Activated T-cell treated with anti-CD3 and anti-CD28 coated beads, Interleukin-2, amount 50 U/mL, for 1 hour (primary cell): ENCODE measurements at places on chromosomes 6 and 20.
A peak's percentile ranks its signal among the peaks of the same experiment; 100 is the strongest.

GRCh38 chr6:105397987-105398386 is 4.9 kb downstream of the PREP start:
- no peak for DNase-seq

DNA sequence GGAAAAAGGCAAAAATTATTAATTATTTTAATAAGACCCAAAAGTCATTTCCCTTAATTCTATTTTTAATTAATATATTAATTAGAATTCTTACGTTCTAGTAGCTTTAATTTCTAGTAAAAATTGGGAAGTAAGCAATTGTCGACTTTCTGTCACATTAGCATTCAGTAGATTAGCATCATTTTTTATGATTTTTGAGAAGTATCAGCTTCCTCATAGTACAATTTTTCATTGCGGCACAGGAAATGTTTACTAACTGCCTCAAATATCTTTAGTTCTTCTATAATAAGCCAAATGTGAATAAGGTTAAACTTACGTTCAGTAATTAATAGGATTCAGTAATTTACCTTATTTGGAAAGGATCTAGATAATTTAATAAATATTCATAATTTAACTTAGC is 687.4 kb downstream of the EPM2A start:
- no peak for DNase-seq

DNA sequence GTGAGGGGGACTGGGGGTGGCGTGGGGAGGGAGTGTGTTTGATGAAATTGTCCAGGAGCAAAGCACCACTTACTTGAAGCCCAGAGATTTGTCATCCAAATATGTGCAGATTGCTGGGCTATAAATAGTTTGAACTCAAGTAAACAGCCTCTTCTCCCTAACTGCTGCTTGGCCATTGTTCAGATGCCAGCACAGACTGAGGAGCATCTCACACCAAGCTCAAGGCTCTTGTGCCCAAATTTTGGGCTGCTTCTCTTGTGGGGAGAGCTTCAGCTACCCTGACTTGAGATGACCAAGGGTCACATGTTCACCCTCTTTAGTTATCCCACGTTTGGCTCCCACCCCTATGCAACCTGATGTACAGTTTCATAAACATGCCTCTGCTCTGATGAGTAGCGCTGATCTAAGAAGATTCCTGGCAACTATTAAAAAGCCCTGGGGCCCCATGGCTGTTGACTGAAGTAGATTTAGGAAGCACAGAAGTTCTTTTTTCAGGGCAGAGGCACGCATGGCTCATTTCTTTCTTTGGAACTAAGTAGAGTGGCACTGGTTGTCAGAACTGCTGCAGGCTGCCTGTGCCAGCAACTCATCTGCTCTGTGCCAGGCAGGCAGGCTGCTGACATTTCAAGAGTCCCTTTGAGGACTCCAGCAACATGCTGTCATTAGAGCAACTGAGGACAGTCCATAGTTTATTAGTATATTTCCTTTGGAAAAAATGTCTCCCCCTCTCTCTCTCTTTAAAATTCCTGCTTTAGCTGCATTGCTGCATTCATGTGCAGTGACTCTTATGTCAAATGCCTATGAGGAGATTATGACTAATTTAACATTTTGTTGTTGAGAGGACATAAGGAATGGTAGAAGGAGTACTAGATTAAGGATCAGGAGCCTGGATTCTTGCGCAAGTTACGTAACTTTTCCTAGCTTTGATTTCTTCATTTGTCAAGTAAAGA is 9.6 kb upstream of the PKIG start:
- no peak for DNase-seq

DNA sequence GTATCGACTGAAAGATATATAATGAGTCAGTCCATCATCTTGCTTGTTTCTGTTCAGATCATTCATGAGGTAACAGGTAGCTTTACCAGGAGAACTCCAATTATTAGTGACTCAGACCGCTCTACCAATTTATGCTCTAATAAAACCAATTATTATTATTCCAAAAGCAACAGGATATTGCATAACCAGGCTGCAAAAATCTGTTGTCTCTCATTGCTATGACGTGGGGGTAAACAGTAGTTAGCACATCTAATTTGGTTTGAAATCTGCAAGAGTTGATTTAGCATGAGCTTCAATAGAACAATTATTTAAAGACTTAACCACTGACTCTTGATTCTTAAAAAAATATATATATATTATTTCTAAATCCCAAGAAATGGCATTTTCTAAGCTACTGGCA is 90.9 kb upstream of the MAP7 start:
- no peak for DNase-seq

DNA sequence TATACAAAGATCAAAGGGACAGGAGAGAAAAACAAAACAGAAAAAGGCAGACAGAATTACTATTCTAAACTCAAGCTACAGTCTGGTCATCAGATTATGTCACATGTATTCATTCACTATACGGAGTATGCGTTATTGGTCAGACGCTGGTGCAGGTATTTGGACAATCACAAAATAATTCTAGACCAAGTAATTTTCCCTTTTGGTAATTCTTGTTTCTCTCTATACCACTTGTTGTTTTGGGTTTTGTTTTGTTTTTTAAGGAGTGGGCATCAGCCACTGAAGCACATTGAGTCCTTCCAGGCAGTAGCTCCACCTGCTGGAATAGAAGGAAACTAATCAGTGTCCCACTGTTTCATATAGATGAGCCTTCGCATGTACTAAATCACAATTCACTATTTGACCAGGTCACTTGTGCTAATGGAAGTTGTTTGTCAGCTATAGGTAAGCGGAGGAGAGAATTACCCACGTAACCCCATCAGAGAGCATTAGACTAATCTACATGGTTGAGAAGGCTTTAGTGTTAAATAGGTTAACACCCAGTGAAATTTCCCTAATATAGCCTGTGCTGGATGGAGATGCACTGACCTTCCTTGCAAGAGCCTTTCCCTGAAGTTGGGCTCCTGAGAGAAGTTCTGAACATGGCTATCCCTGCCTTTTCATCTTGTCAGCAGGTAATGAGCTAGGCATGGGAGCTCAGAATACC is 77.9 kb downstream of the TNFAIP3 start:
- DNase-seq: no peak

DNA sequence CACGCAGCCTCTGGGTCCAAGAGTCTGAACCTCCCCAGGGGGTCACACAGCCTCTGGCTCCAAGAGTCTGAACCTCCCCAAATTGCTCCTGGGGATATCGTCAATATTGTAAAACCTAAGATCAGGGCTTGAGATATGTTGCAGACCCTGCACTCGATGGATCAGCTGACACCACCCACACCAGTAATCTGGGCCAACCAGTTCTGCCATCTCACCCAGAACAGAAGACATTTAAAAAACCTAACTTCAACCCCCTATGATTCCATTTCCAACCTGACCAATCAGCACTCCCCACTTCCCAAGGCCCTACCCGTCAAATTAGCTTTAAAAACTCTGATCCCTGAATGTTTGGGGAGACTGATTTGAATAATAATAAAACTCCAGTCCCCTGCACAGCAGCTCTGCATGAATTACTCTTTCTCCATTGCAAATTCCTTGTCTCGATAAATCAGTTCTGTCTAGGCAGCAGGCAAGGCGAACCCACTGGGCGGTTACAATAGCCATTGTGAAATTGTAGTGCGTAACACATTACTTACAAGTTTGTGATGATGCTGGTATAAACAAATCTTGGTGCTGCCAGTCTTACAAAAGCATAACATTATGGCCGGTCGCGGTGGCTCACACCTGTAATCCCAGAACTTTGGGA is 32.4 kb upstream of the FAM135A start:
- DNase-seq: no peak

- DNase-seq: peak; percentile 78
These were observed 7.9 kb upstream of the CDSN start for GRCh38 chr6:31128093-31128676.

DNA sequence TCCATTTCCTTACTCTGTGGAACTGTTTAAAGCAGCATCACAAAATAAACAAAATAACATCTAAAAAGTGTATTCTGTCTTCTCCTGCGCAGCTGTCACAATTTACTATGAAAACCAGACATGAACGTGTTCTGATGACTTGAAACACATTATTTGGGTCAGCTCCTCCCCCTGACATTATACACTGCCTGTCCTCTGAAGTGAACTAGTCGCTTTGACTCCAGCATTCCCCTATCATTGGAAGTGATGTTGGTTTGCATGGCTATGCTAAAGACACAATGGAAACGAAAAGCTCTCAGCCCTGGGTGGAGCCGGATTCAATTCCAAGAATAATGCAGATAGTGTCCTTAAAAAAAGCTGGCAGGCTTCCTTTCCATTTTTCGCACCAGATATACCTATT is 125.9 kb downstream of the FYN start:
- DNase-seq: no peak

GRCh38 chr20:50506270-50506579 is 4.0 kb upstream of the PTPN1 start:
- no peak for DNase-seq

GRCh38 chr6:159036673-159037072 is 8.1 kb downstream of the TAGAP start:
- peak; percentile 50 for DNase-seq

DNA sequence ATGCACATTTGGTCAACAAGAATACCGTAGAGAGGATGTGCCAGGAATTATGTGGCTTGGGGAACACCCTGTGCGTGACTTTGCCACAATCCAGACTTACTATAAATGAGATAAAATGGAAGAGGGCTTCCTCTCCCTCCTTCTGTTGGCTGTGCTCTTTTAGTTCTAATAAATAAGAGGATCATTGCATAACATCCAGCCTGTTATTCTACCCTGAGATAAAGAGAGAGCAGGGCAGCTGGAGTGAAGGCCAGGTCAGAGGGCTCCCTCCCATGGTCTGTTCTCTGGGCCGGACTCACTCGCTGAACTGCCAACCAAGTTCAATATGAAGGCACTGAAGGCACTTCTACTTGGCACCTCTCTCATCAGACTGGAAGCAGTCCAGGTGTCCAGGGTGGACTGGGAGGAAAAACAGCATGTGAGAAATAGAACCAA is 91.7 kb downstream of the MTFR2 start:
- no peak for DNase-seq

- no peak for DNase-seq
These were observed 39.2 kb downstream of the FRMD1 start for GRCh38 chr6:168039849-168040248.

DNA sequence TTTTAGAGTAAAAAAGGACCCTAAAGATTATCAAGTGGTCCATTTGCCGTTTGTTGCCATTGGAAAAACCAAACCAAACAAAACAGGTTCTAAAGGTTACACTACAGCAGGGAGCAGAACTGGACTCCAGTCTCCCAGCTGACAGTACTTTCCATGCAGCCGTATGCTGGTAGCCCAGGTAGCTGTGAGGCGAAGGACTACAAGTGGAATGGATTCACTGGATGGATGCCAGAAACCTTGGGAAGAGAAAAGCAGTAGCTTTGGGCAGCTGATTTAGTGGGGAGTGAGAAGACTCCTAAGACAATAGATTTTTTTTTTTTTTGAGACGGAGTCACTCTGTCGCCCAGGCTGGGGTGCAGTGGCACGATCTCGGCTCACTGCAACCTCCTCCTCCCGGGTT is 88.3 kb downstream of the SASH1 start:
- no peak for DNase-seq

GRCh38 chr6:14876778-14877613 is 368.9 kb upstream of the JARID2 start:
- DNase-seq: peak; percentile 23

DNA sequence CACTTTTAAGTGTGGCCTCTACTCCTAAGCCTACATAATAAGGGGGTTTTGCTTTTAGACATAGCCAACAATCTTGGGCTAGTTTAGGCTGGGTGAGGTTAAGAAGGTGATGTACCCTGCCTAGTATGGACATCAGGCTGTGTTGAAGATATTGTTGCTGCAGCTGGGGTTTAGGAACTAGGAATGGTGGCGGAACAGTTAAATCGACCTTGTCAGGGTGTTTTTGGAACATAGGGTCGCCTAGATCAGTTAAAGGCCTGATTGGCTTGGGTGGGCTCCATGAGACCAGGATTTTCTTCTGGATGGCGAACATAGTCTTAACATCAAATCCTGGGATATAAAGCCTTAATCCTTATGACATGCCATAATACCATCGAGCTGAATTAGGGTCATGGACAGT is 156.1 kb downstream of the TRIM27 start:
- no peak for DNase-seq

DNA sequence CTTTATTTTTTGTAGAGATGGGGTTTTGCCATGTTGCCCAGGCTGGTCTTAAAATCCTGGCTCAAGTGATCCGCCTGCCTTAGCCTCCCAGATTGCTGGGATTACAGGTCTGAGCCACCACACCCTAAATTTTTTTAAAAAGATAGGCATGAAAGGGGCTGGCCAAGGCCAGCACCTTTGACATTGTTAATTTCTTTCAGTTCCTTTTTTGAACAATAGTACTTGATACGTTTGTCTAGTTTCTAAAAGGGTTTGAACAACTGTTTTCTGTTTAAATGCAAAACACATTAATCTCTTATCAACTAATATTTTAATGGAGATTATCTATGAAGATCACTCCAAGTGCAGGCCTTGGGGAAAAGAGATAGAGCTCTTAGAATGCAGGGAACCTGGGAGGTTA is 37.6 kb upstream of the PTPRK start:
- DNase-seq: no peak

GRCh38 chr20:47487175-47487917 is 14.3 kb upstream of the NCOA3 start:
- peak; percentile 42 for DNase-seq

DNA sequence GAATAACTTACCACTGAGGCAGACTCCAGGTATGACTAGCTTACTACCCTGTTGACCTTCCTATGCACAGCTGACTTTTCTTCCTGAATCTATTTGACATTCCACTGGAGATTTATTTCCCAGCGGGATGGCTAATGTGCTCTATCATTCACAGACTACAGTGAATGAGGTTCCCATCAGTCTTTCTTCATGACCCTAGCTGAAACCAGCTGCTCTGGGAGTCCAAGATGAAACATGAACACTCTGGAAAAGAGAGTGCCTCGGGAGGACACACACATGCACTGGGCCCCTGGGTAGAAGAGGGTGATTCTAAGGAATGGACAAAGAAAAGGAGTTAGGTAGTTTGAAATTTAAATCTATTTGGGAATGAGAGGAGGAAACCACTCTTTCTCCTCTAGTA is 82.6 kb upstream of the DST start:
- DNase-seq: no peak

DNA sequence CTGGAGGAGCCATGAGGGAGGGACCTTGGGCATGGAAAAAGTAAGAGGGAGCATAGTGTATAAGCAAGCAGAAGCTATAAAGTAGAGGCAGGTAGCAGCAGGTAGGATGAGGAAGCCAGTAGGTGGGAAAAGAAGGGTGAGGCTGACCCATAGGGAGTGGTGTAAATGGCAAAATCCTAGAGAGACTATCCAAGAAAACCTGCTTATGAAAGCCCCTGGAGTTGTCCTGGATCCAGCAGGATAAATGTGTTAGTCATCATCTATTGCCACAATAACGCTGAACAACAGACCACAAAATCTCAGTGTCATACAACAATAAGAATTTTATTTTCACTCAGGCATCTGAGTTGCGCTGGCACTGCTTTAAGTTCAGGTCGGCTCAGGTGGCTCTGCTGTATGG is 30.2 kb downstream of the CHD6 start:
- DNase-seq: no peak
